Activated naive CD8-positive, alpha-beta T cell treated with anti-CD3 and anti-CD28 coated beads for 36 hours (primary cell): ENCODE measurements at places on chromosomes 12 and 14. TPM values are rescaled to one million over a fixed set of nuclear protein-coding genes. Genes with fewer than 3 reads are reported as not detected.

Gene LGR5
- not detected for total RNA-seq

Gene SRGAP1
- total RNA-seq, result 0.18 TPM

Gene TAS2R20
- 0.21 TPM for total RNA-seq

Gene PZP
- total RNA-seq, result not detected

Gene ZBTB25
- 26.0 TPM for total RNA-seq

Gene TAS2R8
- total RNA-seq, result not detected

Gene ITFG2
- total RNA-seq, result 25.5 TPM

Gene RILPL1
- total RNA-seq, result 1.4 TPM

Gene MFAP5
- not detected for total RNA-seq

Gene PTCSC3
- total RNA-seq, result not detected

Gene TBC1D30
- total RNA-seq, result 1.7 TPM

Gene KLRD1
- 2.6 TPM for total RNA-seq

Gene RBP5
- not detected for total RNA-seq

Gene COL2A1
- 0.04 TPM for total RNA-seq

Gene MGST1
- not detected for total RNA-seq

Gene KCNJ8
- not detected for total RNA-seq

Gene TMEM233
- total RNA-seq, result not detected

Gene AKAP6
- 1.3 TPM for total RNA-seq

Gene CS
- 288 TPM for total RNA-seq

Gene PLXNC1
- 4.7 TPM for total RNA-seq

Gene PPP4R4
- 1.4 TPM for total RNA-seq

Gene FAM186B
- 0.14 TPM for total RNA-seq

Gene RNFT2
- total RNA-seq, result 14.8 TPM

Gene USP44
- total RNA-seq, result 21.9 TPM

Gene CHGA
- total RNA-seq, result not detected

Gene INHBE
- 1.7 TPM for total RNA-seq

Gene IFNG-AS1
- not detected for total RNA-seq

Gene PAX9
- not detected for total RNA-seq

Gene VPS37B
- total RNA-seq, result 28.2 TPM

Gene ARL6IP4
- total RNA-seq, result 168 TPM

Gene NEK9
- 50.9 TPM for total RNA-seq

Gene CCDC175
- not detected for total RNA-seq

Gene PCNX4
- 30.9 TPM for total RNA-seq

Gene KRT85
- total RNA-seq, result not detected

Gene VDR
- 55.8 TPM for total RNA-seq

Gene FAIM2
- 0.60 TPM for total RNA-seq

Gene SERPINA10
- total RNA-seq, result not detected

Gene GPR162
- total RNA-seq, result 0.76 TPM

Gene SRRM4
- not detected for total RNA-seq

Gene ENDOU
- not detected for total RNA-seq

Gene MUCL1
- total RNA-seq, result not detected

Gene GZMH
- total RNA-seq, result 48.1 TPM

Gene MYF6
- not detected for total RNA-seq

Gene WNT1
- not detected for total RNA-seq

Gene CELA1
- total RNA-seq, result not detected

Gene TMEM179
- total RNA-seq, result not detected

Gene CLEC1B
- total RNA-seq, result not detected

Gene PRKAB1
- total RNA-seq, result 26.1 TPM

Gene NR2C1
- 25.6 TPM for total RNA-seq

Gene STAC3
- 2.0 TPM for total RNA-seq
